ENCODE measurements at places on chromosomes 6 and 20.

DNA sequence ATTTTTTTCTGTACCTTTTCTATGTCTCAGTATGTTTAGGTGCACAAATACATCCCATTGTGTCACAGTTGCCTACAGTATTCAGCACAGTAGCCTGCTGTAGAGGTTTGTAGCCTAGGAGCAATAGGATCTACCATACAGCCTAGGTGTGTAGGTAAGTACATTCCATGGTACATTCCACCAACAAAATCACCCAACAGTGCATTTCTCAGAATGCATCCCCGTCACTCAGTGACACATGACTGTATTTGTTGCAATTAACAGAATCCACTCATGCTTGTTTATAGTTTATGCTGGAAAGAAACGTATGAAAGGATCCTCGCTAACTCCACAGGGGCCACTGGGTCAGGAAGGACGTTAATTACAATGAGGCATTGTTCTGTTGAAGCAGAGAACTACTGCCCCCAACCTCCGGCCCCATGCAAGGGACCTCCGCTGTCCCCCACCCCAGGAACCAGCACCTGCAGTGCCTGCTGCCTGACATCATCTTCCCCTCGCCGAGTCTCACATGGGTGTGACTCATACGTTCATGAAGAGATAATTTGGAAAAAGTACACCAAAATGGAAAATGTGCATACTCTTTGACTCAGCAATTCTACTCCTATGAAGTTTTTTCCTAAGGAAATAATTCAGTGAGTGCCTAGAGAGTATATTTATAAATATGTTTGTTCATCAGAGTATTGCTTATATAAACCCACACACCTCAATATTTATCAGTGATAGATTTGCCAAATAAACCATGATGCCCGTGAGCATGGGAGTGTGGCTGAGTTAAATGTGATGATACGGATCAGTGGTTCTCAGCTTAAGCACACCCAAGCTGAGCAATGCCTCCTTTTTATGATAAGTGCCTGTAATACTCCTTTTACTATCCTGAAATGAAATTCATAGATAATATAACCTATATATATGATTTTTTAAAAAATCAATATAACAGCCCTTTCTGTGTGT, 156.4 kb upstream of the ECI2 start:
- no peak for DNase-seq

- no peak for DNase-seq
Measured at GRCh38 chr6:37459981-37460800, 27.2 kb downstream of the CMTR1 start.

DNA sequence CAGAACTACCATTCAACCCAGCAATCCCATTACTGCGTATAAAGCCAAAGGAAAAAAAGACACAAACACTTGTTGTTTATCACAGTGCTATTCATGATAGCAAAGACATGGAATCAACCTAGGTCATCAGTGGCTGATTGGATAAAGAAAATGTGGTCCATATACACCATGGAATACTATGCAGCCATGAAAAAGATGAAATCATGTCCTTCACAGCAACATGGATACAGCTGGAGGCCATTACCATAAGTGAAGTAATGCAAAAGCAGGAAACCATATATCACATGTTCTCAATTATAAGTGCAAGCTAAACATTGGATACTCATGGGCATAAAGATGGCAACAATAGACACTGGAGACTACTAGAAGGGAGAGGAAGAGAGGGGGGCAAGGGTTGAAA, 299.6 kb downstream of the ADGRG6 start:
- DNase-seq = no peak

GRCh38 chr6:43146709-43147688, 24.1 kb upstream of the SRF start:
- no peak for DNase-seq

DNA sequence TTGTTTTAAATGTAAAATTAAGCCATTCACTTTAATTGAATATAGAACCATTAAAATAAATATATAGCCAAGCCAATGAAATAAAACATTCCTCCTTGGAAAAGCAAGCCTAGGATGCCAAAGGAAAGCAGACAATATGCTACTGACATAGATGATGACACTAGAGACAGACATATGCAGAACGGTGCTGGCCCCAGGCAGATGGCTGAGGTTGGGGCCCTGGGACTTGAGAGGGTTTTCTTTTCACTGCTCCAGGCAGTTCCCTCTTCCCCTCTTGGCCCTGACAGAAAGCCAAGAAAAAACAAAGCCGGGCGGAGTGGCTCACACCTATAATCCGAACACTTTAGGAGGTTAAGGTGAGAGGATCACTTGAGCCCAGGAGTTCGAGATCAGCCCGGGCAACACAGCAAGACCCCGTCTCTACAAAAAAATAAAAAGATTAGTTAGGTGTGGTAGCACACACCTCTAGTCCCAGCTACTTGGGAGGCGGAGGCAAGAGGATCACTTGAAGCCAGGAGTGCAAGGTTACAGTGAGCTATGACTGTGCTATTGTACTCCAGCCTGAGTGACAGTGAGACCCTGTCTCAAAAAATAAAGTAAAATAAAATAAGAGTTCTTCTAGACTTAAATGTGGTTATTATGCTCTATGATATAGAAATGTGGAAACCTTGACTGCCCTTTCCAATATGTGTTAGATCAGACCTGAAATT, 31.2 kb downstream of the FASTKD5 start:
- DNase-seq = no peak

GRCh38 chr6:79571030-79571367, 33.8 kb upstream of the LCA5 start:
- DNase-seq = no peak

- no peak for DNase-seq
Measured at GRCh38 chr6:108242259-108242658, 18.6 kb downstream of the SNX3 start.
